ENCODE measurements at places on chromosomes 12 and 14.
A peak's percentile ranks its signal among the peaks of the same experiment; 100 is the strongest.

- no peak for DNase-seq
Measured at GRCh38 chr12:123149501-123150274, 1.2 kb downstream of the PITPNM2 start.

DNA sequence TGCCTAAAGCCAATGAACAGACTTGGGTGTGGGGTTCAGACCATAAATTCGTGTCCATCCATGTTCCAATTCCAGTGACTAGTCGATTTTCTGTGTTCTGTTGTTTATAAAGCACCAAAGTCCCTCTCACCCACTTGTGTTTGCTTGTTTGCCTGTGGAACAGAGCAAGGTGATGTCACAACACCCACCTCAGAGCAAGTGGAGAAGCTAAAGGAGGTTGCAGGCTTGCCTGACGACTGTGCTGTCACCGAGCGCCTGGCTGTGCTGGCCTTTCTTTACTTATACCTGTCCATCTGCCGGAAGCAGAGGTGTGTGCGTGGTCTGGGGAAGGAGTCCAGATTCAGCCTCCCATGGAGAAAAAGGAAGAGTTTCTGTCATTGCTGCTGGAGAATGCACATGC, 6.0 kb downstream of the MVK start:
- no peak for DNase-seq

DNA sequence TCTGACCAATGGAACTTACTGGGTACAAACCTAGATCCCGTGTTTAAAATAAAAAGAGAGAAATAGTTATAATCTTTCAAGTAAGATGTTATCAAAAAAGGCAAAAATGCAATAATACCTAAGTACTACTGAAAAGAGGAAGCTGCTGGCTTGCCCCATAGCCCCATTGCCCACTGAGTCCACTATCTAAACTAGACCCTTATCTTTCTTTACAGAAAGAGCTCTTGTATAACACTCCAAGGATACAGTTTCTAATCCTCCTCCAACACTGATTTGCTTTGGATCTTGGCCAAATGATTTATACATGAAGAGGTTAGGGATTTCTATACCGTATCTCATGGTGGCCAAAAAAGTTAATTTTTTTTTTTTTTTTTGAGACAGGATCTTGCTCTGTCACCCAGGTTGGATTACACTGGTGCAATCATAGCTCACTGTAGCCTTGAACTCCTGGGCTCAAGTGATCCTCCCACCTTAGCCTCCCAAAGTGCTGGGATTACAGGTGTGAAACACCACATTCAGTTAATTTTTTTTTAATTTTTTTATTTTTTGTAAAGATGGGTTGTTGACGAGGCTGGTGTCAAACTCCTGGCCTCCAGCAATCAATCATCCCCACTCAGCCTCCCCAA, 2.6 kb downstream of the GXYLT1 start:
- no peak for DNase-seq

GRCh38 chr12:108323581-108323980, 15.5 kb downstream of the CMKLR1 start:
- DNase-seq: no peak

DNA sequence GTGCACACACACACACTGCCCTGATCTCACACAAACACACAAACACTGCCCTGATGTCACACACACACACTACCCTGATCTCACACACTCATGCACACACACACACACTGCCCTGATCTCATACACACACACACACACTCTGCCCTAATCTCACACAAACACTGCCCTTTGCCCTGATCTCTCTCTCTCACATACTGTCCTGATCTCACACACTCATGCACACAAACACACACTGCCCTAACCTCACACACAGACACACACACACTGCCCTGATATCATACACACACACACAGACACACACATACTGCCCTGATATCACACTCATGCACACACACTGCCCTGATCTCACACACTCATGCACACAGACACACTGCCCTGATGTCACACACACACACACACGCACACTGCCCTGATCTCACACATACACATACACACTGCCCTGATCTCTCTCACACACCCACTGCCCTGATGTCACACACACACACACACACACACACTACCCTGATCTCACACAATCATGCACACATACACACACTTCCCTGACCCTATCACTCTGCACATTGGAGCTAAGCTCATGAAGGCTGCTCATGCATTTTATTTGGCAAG, 97.6 kb upstream of the DIO3 start:
- DNase-seq: no peak

- DNase-seq: peak; percentile 28
Measured at GRCh38 chr12:11681207-11681606, 31.7 kb downstream of the ETV6 start.

DNA sequence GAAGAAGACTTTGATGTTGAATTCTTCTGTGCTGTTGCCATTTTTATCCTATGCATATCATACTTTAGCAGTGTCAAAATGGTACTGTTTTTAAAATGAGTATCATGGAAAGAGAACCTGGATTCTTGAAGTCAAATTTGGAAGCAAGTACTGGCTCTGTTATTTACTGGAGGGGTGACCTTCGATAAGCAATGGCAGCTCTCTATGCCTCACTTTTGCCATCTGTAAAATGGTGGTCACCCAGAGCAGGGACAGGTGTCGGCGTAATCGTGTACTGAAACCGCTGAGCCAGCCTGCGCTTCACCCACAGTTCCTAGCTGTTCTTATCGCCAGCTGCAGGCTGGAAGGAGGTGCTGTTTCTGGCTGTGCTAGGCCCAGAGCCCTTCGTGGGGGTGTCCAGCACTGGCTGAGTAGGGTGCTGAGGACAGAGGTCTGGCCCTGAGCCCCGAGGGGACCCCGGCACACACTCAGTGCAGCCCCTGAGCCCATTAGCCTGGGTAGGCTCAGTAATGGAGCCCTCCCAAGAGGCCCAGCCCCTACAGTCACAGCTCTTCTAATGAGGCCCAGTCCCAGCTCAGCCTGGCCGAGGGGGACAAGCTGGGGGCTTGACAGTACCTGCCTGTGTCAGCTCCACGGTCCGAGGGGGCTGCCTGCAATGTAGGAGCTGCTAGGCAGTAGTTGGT, 183.5 kb downstream of the PHETA1 start:
- no peak for DNase-seq

DNA sequence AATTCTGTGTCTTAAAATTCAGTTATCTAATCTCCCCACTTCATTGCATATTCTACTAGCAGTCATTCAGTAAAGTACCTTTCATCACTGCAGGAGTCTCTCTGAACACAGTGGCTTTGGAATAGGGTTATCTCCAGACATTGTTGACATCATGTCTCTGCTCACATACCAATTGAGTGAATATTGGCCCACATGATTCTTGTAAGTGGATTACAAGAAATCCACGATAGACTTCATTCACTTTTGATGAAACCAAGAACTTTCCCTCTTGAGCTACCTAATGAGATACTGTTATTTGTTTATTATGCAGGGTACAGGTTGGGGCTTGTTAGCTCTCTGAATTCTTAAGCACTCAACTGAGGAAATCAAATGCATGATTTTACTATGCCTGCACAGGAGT, 284.9 kb downstream of the RAD51B start:
- DNase-seq: peak; percentile 96

DNA sequence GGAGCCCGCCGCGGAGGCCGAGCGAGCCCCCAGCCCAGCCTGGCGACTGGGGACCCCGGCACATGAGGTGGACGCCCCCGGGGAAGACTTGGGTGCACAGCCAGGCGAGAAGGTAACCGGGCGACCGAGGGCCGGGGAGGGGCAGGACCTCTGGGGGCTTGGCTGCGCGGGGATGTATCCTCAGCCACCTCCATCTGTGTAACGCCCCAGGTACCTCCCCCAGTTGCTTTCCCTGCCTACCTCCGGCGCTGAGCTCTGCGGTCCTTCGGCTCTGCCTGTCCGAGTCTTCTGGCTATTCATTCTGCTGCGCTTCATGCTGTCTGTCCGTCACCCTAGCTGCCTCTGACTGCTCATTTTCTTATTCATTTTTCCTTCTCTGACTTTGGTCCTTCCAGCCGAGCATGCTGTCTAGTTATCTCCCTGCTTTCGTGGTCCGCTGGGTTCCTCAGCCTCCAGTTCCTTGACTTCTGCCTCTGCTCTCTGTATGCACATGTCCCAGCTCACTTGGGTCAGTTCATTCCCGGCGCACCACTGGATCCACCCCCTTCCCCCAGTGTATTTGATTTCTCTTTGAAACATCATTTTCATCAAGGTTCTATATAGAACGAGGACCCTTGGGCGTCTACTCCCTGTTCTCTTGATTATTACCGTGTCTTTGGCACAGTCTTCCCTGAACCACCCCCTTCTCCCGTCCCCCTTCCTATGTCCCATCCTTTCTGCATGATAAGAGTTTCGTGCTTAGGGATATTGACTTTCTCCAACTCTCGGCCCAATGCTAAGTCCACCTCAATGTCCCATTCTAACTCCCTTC, 612 bp downstream of the PHC1 start:
- DNase-seq: peak; percentile 72

- DNase-seq: no peak
Measured at GRCh38 chr12:5856692-5857091, 88.4 kb downstream of the ANO2 start.

GRCh38 chr12:105470102-105470501, 139.6 kb downstream of the C12orf75 start:
- DNase-seq: no peak

- DNase-seq: no peak
Measured at GRCh38 chr12:107525719-107526554, 159.7 kb upstream of the PWP1 start.

DNA sequence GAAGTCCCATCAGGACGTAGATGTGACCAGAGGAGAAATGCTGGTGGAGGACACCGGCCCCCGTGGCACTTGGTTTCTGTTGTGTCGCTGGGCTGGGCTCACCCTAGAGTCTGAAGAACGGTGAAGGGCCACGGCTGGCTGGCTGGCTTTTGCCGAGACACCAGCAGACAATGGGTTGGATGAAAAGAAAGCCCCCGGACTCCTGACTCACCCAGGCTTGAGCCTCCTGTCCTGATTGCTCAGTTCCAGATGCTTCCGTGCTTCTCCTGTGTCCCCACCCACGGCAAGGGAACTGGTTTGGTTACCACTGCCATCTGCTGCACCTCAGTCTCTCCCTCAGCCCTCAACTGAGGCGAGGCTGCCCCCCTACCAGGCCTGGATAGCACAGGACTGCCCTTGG, 10.4 kb upstream of the ENDOU start:
- no peak for DNase-seq

- DNase-seq: no peak
Measured at GRCh38 chr14:72709916-72710611, 183.8 kb downstream of the DPF3 start.

DNA sequence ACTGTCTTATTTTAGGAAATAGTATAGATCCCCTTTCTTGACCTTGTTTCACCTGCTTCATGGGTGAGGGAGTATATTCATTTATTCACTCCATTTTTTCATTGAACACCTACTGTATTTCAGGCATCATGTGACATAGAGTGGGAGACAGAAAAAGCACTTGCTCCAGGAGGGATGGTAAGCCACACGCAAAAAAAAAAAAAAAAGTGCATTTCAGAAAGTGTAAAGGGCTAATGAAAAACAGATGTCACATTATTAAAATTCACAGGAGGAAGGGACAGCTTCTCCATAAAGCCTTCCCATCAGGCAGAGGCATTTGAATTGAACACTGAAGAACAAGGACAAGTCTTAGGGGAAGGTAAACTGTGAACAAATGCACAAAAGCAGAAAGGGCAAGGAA, 7.5 kb downstream of the SLC8A3 start:
- no peak for DNase-seq

GRCh38 chr12:28316049-28316448, 125.8 kb downstream of the CCDC91 start:
- DNase-seq: no peak

- DNase-seq: peak; percentile 3
Measured at GRCh38 chr14:38553586-38553985, 297.7 kb upstream of the CLEC14A start.

DNA sequence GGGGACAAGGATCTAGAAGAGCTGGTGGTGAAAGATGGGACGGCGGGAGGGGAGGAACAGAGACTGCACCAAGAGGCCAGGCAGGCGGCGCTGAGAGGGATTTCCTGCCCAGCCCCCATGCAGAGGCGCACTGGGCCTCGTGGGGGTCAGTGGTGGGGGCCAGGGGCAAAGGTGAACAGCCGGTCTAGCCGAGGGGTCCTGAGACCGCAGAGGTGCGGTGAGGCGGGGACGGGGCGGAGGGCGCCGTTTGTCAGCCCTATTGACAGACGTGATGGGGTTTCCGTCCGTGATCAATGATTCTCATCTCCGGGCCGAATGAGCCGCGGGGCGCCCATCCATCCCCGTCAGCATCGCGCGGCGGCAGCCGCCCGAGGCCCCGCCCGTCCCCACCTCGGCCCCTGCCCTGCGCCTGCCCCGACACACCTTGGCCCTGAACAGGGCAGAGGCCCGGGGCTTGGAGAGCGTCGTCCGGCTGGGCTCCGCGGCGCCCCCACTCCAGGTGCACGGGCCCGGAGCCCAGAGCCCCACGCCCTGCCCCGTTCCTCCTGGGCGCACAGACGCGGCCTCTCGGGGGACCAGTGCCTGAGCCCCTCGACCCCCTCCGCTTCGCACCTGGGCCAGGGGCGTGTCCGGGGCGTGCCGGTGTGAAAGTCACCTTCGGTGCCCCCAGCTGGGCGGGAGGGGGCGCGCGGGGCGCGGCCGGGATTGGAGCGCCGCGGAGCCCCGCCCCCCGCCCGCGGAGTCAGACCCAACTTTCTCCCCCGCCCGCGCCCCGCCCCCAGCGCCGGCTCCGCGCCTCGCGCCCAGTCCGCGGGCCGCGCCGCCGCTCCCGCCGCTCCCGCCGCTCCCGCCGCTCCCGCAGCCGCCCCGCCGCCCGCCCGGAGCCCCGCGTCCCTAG, at the start of gene NXPH4:
TSS of gene NXPH4 (plus strand) at position 781 of the 898 bp plus-strand sequence. CDS start 176 bp downstream, outside the sequence.
- DNase-seq: no peak

- peak; percentile 79 for DNase-seq
Measured at GRCh38 chr14:58072288-58073071, 79.5 kb downstream of the ARMH4 start.

DNA sequence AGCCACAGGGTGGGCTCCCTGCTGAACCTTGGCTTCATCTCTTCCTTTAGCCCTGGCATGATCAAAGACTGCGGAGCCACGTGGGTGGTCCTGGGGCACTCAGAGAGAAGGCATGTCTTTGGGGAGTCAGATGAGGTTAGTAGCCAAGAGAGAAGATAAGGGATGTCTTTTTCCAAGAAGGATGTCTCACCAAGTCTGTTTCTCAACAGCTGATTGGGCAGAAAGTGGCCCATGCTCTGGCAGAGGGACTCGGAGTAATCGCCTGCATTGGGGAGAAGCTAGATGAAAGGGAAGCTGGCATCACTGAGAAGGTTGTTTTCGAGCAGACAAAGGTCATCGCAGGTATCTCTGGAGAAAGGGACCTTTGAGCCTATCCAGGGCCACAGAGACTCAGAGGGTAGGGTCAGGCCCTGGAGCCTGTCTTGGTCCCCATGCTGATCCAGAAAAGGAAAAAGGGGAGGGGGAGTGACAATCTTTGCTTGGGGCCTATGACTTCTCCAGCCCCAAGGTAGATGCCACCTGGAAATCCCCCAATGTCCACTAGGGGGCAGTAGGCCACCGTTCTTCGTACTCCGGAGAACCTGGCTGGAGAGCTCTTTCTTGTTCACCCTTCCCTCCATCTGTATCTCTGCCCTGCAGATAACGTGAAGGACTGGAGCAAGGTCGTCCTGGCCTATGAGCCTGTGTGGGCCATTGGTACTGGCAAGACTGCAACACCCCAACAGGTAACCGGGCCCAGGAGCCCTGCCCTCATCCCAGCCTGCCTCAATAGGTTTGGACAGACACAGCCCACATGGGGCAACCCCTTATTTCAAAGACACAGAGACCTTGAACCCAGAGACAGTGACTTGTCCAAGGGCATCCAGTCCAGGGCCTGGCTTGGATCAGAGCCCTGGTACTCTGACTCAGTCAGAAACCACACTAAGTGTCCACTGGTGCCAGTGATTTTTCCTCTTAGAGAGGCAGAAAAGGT, 2.0 kb downstream of the TPI1 start:
- DNase-seq: peak; percentile 84

- no peak for DNase-seq
Measured at GRCh38 chr12:112792301-112792700, 753 bp downstream of the RPH3A start.
